ENCODE measurements at places on chromosomes 3 and 15.

DNA sequence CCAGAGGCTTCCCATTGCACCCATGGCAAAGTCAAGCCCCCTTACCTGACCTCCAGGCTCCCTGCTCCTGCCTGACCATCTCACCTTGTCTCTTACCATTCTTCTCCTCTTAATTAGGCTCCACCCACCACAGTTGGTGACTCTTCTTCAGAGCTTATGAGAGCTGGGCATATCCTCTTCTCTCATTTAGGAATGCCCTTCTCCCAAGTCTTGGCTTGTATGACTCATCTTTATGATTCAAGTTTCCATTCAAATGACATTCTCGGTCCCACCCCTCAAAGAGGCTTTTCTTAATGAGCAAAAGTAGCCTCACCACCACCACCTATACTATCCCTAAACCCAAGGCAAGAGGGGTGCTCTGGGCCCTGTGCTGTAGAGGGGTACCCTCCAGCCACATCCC, 55.3 kb upstream of the NUDT16 start:
- DNase-seq, result no peak

- DNase-seq, result no peak
Measured at GRCh38 chr3:150348500-150348899, 59.6 kb upstream of the TSC22D2 start.

- no peak for DNase-seq
Measured at GRCh38 chr3:45915518-45916231, 27.6 kb upstream of the CXCR6 start.

- no peak for DNase-seq
Measured at GRCh38 chr3:132758740-132759139, 36.5 kb upstream of the NPHP3 start.

DNA sequence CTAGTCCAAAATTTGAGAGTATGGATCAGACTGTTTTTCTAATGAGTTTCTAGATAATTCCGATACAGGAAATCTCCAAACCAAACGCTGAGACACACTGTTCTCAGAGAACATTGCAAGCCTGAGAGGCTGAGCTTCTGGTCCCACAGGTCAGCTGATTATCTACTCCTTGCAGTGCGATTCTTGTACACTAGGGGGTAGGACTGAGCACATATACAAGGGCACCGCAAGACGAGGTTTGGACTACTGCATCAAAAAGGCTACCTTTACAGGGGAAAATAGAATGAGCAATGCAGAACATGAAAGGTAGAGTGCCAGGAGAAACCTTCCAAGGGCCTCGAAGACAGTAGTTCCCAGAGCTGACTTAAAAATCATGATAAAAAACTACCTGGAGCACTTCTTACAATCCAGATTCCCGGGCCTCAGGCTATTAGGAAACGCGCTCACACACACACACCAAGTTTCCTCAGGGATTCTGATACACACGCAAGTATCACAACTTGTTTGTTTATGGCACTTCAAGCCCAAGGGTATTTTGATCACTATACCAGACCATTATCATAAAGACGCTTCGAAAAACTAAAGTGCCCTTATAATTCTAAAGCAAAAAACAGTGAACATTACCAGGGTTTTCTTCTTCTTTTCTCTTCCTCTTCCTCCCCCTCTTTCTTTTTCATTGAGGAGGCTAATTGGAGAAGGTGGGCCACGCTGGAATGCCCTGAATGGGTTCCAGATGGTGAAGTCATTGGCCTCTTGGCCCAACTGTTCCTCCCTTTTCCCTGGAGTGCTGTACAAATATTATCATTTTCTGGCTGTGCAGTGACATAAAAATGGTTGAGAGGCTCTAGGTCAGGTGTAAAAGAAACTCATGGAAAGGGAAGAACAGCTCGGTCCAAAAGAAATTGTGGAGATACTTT, 61.8 kb downstream of the SLC12A8 start:
- DNase-seq, result no peak

DNA sequence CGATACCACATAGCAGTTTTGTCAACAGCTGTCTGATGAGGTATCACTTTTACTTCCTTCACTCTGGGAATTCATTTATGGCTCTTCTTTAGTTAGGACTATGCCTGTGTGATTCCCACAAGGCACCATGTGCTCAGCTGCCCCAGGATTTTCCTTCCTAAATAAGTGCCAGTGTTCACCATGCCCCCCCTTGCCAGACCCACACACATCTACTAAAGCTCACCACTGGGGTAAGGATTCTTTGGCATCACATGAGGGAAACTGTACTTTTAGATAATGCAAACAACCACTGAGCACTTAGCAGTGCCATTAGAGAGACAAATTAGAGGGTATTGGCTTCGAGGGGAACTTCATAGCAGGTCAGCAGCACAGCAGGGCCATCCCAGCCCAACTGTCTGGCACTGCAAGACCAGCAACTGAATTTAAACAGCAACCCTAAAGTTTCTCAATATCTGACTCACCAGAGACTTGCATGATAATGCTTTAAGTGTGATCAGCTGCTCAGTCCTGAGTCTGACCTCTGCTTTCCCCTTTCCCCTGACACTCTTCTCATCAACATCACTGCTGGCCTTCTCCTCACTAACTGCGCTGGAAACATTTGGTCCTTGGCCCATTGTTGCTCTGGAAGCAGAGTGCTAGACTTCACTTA, 114.3 kb downstream of the STAC start:
- no peak for DNase-seq

GRCh38 chr15:31065824-31066223, 35.7 kb downstream of the TRPM1 start:
- no peak for DNase-seq

- no peak for DNase-seq
Measured at GRCh38 chr3:30586096-30586805, 20.1 kb upstream of the TGFBR2 start.

- no peak for DNase-seq
Measured at GRCh38 chr3:184144505-184144904, 9.3 kb downstream of the EIF2B5 start.

- DNase-seq, result no peak
Measured at GRCh38 chr3:189369636-189370035, 197.9 kb downstream of the TPRG1 start.

- DNase-seq, result no peak
Measured at GRCh38 chr3:141384157-141384556, 15.9 kb downstream of the ZBTB38 start.

GRCh38 chr3:194936659-194937058, 251.0 kb downstream of the FAM43A start:
- no peak for DNase-seq

DNA sequence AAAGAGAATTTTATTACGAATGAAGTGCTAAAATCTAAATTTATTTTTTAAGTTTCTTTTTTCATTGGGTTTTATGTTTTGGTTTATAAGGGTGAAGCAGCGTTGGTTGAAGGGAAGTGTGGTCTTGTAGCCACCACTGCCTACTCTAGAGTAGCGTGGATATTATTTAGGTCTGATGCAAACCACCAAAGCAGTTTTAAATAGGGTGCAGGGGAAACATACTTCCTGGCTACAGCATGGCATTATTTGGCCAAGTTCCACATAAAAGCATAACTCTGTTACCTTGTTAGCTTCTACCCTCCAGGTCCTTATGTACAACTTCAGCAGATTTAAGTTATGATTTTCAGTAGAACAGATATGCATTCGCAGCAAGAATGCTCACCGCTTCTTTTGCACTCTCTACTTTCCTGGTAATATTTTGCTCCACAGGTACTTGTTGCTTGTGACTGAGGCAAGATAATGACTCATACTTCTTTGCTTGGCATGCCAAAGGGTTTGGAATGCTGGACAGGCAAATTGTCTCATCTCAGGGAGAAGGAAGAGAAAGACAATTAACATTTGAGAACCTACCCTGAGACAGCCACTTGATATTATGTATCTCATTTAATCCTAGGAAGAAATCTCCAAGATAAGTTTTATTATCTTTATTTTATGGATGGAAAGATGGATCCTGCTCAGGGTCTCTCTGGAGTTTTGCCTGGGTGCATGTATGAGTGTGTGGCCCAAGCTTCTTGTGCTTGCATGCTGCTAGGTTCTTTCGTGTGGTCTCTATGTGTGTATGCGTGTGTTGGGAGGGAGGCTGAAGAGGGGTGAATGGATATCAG, 5.4 kb downstream of the TGFBR2 start:
- no peak for DNase-seq

All from C1 segment of cervical spinal cord (tissue), 14 donors.